ENCODE measurements at places on chromosomes 7 and 10. TPM values are rescaled to one million over a fixed set of nuclear protein-coding genes. Genes with fewer than 3 reads are reported as not detected.

TBXAS1 gene
- polyA plus RNA-seq: 0.57 TPM

MBL2 gene
- polyA plus RNA-seq: not detected

PPP1R17 gene
- polyA plus RNA-seq: not detected

CHN2 gene
- not detected for polyA plus RNA-seq

LIPK gene
- polyA plus RNA-seq: not detected

RARRES2 gene
- not detected for polyA plus RNA-seq

FGF8 gene
- not detected for polyA plus RNA-seq

PTPRN2 gene
- 1.4 TPM for polyA plus RNA-seq

PGAM2 gene
- polyA plus RNA-seq: not detected

GRB10 gene
- polyA plus RNA-seq: 0.24 TPM

FFAR4 gene
- polyA plus RNA-seq: not detected

LMBR1 gene
- 49.3 TPM for polyA plus RNA-seq

PSD gene
- 0.66 TPM for polyA plus RNA-seq

TUBB8 gene
- polyA plus RNA-seq: 0.43 TPM

CNNM1 gene
- not detected for polyA plus RNA-seq

HIP1 gene
- polyA plus RNA-seq: 4.8 TPM

CARD11 gene
- 15.2 TPM for polyA plus RNA-seq

PNLIP gene
- polyA plus RNA-seq: not detected

EFCAB10 gene
- not detected for polyA plus RNA-seq

CPSF4 gene
- polyA plus RNA-seq: 21.5 TPM

XRCC2 gene
- polyA plus RNA-seq: 0.21 TPM

GDF10 gene
- polyA plus RNA-seq: not detected

CUZD1 gene
- not detected for polyA plus RNA-seq

CDH23 gene
- polyA plus RNA-seq: 0.24 TPM

PHYHIPL gene
- not detected for polyA plus RNA-seq

PRSS37 gene
- polyA plus RNA-seq: not detected

MMP21 gene
- not detected for polyA plus RNA-seq

CNPY1 gene
- polyA plus RNA-seq: not detected

KCND2 gene
- not detected for polyA plus RNA-seq

IGFBP3 gene
- polyA plus RNA-seq: not detected

H2BK1 gene
- polyA plus RNA-seq: not detected

CRYGN gene
- not detected for polyA plus RNA-seq

C7orf33 gene
- polyA plus RNA-seq: not detected

AGMO gene
- not detected for polyA plus RNA-seq

CD36 gene
- 4.3 TPM for polyA plus RNA-seq

TYSND1 gene
- polyA plus RNA-seq: 30.5 TPM

ADRA2A gene
- polyA plus RNA-seq: not detected

OR2A1 gene
- not detected for polyA plus RNA-seq

STEAP1B gene
- polyA plus RNA-seq: 33.4 TPM

CFAP43 gene
- not detected for polyA plus RNA-seq

TSC22D4 gene
- 19.2 TPM for polyA plus RNA-seq

CDHR3 gene
- 20.4 TPM for polyA plus RNA-seq

HOXA11 gene
- not detected for polyA plus RNA-seq
